A673 (cell line): ENCODE measurements at places on chromosomes 6 and 20. TPM values are rescaled to one million over a fixed set of nuclear protein-coding genes. Genes with fewer than 3 reads are reported as not detected.

DNA sequence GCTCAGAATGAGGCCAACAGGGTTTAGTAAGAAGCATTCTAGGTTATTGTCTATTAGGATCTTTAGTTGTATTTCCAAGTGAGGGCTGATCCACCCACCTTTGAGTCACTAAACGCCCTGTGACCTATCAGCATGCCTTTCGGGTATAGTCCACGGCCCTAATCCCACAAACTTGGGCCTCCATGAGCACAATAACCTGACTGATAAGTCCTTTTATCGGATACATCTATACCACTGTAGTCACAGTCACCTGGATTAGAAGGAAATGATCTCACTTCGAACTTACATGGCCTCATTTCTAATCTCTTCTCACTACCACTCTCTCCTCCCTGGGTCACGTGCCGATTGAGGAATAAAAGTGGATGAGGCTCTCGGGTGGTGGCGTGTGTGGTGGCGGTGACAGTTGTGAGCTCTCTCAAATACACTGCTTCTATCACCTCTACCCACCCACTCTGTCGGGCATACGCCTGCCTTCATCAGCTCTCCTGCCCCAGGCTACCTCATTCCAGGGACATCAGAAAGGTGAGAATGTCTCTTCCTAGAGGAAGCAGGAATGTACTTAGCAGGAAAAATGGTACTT is 65.2 kb downstream of the TRAM2 start:
- H3K27ac ChIP-seq, result no peak overlapping the region
- no peaks in the 10 kb centered on the region for H3K27me3 ChIP-seq
- no peak overlapping the region for H3K4me3 ChIP-seq
- H3K4me1 ChIP-seq, result peaks cover 9% of the 10 kb centered on the region
- no peaks in the 10 kb centered on the region for H3K36me3 ChIP-seq

DNA sequence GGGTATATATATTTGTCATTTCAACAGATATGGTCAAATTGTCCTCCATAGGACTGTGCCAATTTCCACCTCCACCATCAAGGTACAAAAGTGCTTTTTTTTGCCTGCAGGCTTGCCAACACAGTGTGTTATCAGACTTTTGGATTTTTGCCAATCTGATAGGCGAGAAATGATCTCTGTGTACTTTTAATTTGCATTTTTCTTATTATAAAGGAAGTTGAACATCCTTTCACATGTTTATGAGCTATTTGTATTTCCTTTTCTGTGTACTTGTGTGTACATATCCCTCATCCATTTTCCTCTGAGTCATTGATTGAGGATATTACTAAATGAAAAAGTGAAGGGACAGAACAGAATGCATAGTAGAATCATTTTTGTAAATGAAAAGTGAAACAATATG is 39.0 kb upstream of the PTPN1 start:
- H3K36me3 ChIP-seq, result no peaks in the 10 kb centered on the region
- DNase-seq, result peak; percentile 36
- no peak overlapping the region for H3K4me3 ChIP-seq
- no peaks in the 10 kb centered on the region for H3K27me3 ChIP-seq

LY6G6D gene
- total RNA-seq, result not detected in 2 replicates

KCNK5 gene
- total RNA-seq, result 0.09 TPM in 1 of 2 replicates, not detected in the other

ACOT8 gene
- total RNA-seq, result 16.9 and 19.8 TPM in 2 replicates

ENPP5 gene
- not detected in 2 replicates for total RNA-seq
